IMR-90 (cell line): ENCODE measurements at places on chromosomes 1 and 21. TPM values are rescaled to one million over a fixed set of nuclear protein-coding genes. Genes with fewer than 3 reads are reported as not detected.

ANKRD34A gene
- 0.56 and 0.90 TPM in 2 replicates for total RNA-seq

PLA2G2A gene
- total RNA-seq: not detected in 2 replicates

NEK2 gene
- total RNA-seq: 26.0 and 35.0 TPM in 2 replicates

RPTN gene
- not detected in 2 replicates for total RNA-seq

CFHR2 gene
- not detected in 2 replicates for total RNA-seq

PROX1 gene
- under 0.01 and 0.28 TPM in 2 replicates for total RNA-seq

FCRLA gene
- 0.28 and 0.36 TPM in 2 replicates for total RNA-seq

PADI1 gene
- total RNA-seq: not detected in 2 replicates

C1orf141 gene
- not detected in 2 replicates for total RNA-seq

TMCO4 gene
- 6.9 and 7.3 TPM in 2 replicates for total RNA-seq

HCRTR1 gene
- not detected in 2 replicates for total RNA-seq

MTFR1L gene
- 57.2 and 69.7 TPM in 2 replicates for total RNA-seq

DNA sequence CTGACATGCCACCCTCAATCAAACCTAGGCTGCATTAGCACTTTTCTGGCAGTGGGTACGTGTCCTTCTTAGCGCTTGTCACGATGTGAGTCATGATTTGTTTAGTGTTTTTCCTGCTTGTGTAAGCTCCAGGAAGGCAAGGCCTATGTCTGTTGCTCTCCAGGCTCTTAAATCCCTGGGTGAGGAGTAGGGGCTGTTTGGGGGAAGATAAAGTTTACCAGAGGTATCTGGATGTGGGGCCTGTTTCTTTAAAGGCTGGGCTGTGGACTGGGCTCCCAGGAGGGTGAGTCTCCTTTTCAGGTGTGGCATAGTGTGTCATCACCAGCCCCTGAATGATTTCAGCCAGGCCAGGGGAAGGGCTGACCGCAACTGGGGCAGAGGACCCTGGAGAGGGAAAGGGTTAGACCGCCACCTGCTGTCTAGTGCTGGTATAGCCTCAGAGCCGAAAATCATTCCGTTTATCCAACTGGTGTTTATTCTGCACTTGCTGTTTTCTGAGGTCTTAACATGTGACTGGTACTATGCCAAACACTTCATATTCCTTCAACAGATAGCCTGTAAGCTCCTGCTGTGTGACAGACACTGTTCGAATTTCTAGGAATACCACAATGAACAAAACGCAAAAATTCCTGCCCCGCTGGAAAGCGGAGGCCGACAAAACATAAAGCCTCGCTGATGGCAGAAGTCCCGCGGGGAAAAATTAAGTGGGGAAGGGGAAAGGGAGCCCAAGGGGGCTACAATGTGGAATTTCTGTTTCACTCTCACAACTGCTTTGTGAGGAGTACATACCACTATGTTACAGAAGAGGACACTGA is 9.7 kb downstream of the SERINC2 start:
- H3K4me1 ChIP-seq: peaks cover 10% of the 10 kb centered on the region
- peaks cover 20% of the 10 kb centered on the region; the same call in 1 of the 2 replicates for H3K36me3 ChIP-seq
- no peak overlapping the region for H3K4me3 ChIP-seq

GRCh38 chr1:186859995-186860394 is 31.2 kb downstream of the PLA2G4A start:
- H3K4me3 ChIP-seq: no peak overlapping the region
- H3K27me3 ChIP-seq: no peaks in the 10 kb centered on the region
- H3K36me3 ChIP-seq: no peaks in the 10 kb centered on the region
- H3K4me1 ChIP-seq: no peaks in the 10 kb centered on the region
- no peak for DNase-seq
- no peak overlapping the region for H3K27ac ChIP-seq

GRCh38 chr1:232793944-232794343 is 11.3 kb upstream of the MAP10 start:
- no peaks in the 10 kb centered on the region for H3K36me3 ChIP-seq
- no peak overlapping the region for H3K4me3 ChIP-seq
- H3K27ac ChIP-seq: no peak overlapping the region
- peaks cover 4% of the 10 kb centered on the region for H3K4me1 ChIP-seq
- DNase-seq: peak; percentile 74

DNA sequence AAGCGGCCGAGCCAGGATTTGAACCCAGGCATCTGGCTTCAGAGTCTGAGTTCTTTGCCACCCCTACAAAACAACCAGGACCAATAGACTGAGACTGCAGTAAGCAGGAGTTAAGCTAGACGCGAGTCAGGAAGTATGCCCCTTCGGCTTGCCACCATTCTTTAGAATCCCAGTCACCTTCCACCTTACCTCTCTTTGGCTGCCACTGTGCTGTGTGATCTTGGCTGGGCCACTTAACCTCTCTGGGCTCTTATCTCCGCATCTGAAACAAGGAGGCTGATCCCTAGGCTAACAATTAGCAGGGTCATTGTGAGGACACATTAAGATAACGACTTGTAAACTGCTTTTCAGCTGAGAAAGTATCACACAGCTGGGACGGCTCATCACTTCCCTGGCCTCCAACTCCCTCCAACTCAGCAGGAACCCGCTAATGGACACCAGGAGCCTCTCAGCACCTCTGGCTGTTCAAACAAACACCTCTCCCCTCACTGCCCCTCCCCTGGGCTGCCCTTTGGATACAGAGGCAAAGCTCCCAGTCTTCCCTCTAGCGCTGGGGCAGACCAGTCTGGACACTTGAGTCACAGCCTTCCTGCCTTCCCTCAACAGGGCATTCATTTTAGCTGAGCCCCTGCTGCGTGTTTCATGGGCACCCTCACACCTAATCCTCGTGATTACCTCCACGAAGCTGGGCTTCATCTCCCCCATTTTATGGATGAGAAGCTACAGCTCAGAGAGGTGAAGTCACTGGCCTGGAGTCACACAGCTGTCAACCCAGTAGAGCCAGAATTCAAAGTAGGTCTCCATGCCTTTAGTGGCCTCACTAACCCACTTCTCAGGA is 83.2 kb downstream of the CAMK2N1 start:
- peaks cover 8% of the 10 kb centered on the region; the same call in 1 of the 2 replicates for H3K4me1 ChIP-seq
- no peak for DNase-seq
- H3K27ac ChIP-seq: no peak overlapping the region
- H3K4me3 ChIP-seq: no peak overlapping the region
- H3K36me3 ChIP-seq: no peaks in the 10 kb centered on the region

DNA sequence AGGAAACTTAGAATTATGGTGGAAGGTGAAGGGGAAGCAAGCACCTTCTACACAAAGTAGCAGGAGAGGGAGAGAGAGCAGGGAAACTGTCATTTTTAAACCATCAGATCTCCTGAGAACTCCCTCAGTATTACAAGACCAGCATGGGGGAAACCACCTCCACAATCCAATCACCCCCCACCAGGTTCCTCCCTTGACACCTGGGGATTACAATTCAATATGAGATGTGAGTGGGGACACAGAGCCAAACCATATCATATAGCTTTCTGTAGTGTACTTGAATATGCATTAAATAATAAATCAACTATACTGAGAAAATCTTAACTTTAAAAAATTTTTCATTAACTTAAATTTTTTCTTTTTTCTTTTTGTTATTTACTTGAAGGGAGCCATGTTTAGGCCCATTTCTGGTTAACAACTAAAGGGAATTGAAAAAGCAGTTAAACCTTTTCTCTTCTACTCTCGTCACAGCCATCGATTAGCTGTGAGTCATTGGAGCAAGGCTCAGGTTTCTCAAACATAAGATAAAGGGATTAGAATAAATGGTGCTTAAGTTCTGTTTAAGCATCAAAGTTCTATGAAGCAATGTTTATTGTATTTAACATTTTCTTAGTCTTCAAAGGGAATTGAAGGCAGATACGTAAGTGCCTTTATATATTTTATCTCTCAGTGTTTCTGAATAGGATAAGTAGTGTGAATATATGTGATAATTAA is 72.2 kb upstream of the DPT start:
- H3K36me3 ChIP-seq: no peaks in the 10 kb centered on the region
- DNase-seq: no peak

DNA sequence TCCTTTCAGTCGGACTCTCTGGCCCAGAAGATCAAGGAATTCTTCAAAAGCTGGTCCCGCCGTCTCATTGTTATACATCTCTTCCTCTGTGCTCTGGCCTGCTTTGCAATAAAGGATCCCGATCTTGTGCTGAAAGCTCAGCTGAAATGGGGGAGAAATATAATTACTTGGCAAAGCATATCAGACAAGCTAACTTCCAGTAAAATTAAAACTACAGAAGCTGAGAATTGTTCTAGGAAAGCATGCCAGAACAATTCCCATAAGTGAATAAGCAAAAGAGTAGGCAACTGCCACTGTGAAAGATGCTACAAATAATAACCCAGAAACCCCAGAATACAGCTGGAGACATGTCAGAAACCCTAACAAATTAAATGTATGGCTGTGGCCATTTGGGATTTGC is 146.1 kb downstream of the SIPA1L2 start:
- no peaks in the 10 kb centered on the region for H3K27me3 ChIP-seq
- no peak overlapping the region for H3K4me3 ChIP-seq
- H3K36me3 ChIP-seq: peaks cover 13% of the 10 kb centered on the region
- no peak for DNase-seq
- no peak overlapping the region for H3K27ac ChIP-seq
- H3K4me1 ChIP-seq: peaks cover 13% of the 10 kb centered on the region

GRCh38 chr1:8816831-8817411 is 519 bp downstream of the RERE start:
- peak overlapping the region; percentile 82 for H3K4me3 ChIP-seq
- H3K36me3 ChIP-seq: no peaks in the 10 kb centered on the region
- DNase-seq: no peak
- H3K27ac ChIP-seq: peak overlapping the region; percentile 92

GRCh38 chr1:201110616-201111015 is 1.6 kb downstream of the CACNA1S start:
- no peak for DNase-seq
- H3K36me3 ChIP-seq: no peaks in the 10 kb centered on the region
- no peak overlapping the region for H3K4me3 ChIP-seq
- peaks cover 2% of the 10 kb centered on the region; the same call in 1 of the 2 replicates for H3K4me1 ChIP-seq
